ENCODE measurements at places on chromosomes 13 and 19. TPM values are rescaled to one million over a fixed set of nuclear protein-coding genes. Genes with fewer than 3 reads are reported as not detected.

DIAPH3 gene
- total RNA-seq = 40.9 TPM

EFNA2 gene
- total RNA-seq = not detected

ZNF677 gene
- 37.9 TPM for total RNA-seq

OR7C1 gene
- not detected for total RNA-seq

GSX1 gene
- total RNA-seq = not detected

TUBA3C gene
- total RNA-seq = not detected

PSPC1 gene
- total RNA-seq = 61.3 TPM

STXBP2 gene
- 0.90 TPM for total RNA-seq

SSC5D gene
- total RNA-seq = 10.7 TPM

ERICH6B gene
- not detected for total RNA-seq

FPR2 gene
- total RNA-seq = not detected

USF2 gene
- total RNA-seq = 51.6 TPM

ZNF709 gene
- 1.4 TPM for total RNA-seq

PSG7 gene
- not detected for total RNA-seq

SIGLECL1 gene
- total RNA-seq = not detected

ZNF492 gene
- not detected for total RNA-seq

IL11 gene
- 1.6 TPM for total RNA-seq

OR4F17 gene
- total RNA-seq = not detected

IZUMO1 gene
- total RNA-seq = not detected

LMTK3 gene
- not detected for total RNA-seq

NKPD1 gene
- total RNA-seq = 0.25 TPM
